Sigmoid colon (tissue), 7 donors: ENCODE measurements at places on chromosomes 2 and 18. TPM values are rescaled to one million over a fixed set of nuclear protein-coding genes. Genes with fewer than 3 reads are reported as not detected.
A peak's percentile ranks its signal among the peaks of the same experiment; 100 is the strongest.

Gene C2orf66
- total RNA-seq, result not detected

Gene KCTD1
- total RNA-seq, result 22.4 TPM

Gene MYL1
- not detected for total RNA-seq

Gene PARD3B
- 53.9 TPM for total RNA-seq

Gene ATAD2B
- total RNA-seq, result 19.7 TPM

Gene SLC35G4
- total RNA-seq, result not detected

Gene LIMS4
- total RNA-seq, result 5.5 TPM

Gene GTF3C2
- total RNA-seq, result 46.5 TPM

DNA sequence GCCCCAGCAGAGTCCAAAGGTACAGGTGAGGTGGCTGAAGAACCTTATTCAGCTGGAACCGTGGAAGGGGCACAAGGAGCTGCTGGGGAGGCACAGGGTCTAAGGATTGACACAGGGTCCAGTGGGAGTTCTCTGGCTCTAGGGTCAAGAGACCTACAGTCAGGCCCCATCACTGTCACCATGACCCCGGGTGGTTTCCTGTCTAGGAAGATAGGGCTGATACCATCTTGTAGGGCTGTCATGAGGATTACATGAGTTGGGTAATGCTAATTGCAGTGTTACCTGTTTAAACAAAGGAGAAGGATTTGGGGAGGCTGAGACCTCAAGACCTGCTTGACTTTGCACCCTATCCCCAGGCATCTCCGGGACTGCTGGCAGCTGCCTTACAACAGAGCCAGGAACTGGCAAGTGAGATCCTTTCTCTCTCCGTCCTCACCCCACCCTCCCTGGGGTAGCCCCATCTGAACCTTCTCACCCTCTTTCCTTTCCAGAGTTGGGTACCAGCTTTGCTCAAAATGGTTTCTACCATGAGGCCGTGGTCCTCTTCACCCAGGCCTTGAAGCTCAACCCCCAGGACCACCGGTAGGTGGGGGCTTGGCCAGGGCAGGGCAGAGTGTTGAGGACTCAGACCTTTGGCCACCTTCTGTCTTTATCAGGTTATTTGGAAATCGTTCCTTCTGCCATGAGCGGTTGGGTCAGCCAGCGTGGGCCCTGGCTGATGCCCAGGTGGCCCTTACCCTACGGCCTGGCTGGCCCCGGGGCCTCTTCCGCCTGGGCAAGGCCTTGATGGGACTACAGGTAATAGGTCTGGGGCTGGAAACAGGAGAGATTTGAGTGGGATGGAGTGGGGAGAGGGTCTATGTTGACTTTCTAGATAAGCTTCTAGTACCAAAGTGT, 7.5 kb downstream of the LBX2 start:
- no peak for DNase-seq

DNA sequence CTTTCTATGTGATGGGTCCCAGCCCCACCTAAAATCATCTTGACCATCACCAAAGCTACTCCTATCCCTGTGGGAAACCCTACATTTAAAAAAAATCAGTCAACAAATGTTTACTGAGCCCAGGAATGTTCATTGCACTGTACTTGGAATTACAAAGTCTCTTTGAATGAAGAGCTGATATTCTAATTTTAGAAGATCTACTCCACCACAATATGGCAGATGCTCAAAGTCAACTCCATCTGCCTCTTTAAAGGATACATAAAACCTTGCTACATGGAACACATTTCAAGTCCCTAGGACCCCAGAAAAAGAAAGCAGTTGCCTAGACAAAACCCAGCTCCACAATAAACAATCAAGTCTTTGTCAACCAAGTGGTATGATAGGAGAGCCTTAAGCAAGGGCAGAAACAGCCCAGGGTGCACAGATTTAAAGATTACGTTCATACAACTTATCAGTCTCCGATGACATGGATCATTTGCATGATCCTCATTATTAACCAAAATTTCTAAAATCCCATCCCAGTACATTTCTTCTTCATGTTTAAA, 234.3 kb upstream of the ACVR2A start:
- DNase-seq, result no peak

DNA sequence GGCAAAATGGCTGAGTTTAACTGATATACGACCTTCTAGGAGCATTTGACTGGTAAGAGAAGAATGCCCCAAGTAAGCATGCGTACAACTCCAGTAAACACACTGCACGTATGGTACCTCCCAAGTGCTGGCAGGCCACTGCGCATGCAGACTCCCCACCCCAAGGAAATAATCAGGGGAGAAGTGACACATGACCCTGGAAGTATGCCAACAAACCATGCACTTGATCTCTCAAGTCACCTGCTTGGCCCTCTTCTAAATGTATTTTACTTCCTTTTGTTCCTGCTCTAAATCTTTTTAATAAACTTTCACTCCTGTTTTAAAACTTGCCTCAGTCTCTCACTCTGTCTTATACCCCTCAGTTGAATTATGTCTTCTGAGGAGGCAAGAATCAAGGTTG, 129.8 kb upstream of the COL5A2 start:
- DNase-seq, result no peak

DNA sequence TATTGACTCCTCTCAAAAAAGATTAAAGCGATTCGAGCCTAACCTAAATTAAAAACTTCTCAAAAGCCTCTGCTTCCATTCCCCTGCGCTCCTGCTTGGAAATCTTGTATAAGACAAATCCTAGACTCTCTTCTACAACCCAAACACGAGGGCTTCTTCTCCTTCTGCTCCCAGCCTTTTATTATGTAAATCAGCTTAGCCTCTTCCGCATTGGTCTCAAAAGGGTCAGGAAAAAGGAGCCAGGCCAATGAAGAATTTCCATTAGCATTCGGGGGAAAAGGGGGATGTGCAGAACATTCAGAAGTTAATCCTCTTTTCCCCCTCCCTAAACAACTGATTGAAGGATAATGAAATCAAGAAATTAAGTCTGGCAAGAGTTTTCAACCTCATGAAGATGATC, 107.9 kb downstream of the FAM124B start:
- DNase-seq, result no peak

DNA sequence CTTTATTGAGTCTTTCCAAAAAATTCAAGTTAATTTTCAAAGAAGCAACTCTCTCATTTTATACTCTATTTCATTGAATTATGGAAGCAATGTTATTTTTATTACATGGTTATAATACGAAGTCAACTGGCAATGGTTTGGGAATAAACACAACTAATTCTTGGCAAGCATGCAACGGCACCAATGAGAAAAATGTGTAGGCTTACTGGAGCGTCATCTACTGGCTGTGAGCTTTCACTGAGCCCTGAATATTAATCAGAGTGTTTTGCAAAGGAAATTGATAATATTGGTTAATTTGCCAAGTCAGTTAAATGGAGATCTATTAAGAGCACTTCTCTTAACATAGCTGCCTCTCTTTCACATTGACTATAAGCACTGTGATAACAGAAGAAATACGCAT, 163.9 kb downstream of the IKZF2 start:
- no peak for DNase-seq

DNA sequence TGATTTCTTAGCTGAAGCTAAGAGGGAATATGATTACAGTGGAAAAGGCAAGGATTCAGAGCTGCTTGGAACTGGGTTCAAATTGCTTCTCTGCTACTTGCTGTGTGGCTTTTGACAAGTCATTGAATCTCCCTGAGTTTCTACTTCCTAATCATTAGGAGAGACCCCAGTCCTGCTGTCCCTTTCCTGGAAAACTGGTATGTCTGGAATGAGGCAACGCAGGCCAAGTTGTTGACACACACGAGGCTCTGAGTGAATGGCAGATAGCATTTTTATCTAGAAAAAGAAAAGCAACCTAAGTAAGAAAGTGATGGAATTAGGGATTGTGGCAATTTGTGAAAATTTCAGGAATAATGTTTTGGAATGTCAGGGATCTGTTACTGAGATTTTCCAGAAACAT, 123.6 kb downstream of the LPIN1 start:
- no peak for DNase-seq

GRCh38 chr2:38622210-38622609, 19.5 kb upstream of the HNRNPLL start:
- DNase-seq, result no peak

DNA sequence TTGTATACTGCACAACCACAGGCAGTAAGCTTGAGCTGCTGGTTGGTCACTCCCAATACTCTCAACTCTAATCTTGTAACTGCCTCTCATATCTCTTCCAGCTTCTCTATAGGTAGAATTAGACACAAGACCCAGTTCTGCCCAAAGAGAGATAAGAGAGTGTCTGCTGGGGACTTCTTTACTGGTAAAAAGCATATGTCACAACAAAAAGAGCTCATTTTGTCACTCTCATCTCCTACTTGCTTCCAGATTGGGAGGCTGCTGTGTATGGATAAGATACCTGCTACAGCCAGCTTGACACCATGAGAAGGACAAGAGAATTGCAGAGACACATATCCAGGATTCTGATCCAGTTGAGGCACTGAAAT, 165.2 kb downstream of the PTH2R start:
- DNase-seq, result no peak

- DNase-seq, result peak; percentile 84
Observed at GRCh38 chr2:54634564-54635511, 88.6 kb upstream of the EML6 start.

- no peak for DNase-seq
Observed at GRCh38 chr2:20042531-20042930, 8.9 kb downstream of the LAPTM4A start.

DNA sequence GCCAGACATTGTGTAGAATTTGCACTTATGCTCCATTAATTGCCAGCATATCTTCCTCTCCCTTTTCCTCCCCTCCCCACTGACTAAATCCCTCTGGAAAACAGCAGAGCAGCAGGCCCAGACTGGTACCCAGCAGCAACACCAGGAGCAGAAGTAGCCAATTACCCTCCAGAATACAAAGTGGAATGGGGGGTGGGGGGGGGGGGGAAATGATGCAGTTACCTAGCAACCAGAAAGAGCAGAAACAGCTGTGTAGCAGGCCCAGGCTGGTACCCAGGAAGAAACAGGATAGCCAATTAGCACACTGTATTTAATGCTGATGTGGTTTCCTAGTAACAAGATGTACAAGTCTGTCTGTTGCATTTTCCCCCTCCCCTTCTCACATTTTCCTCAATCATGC, 52.3 kb downstream of the KLF7 start:
- DNase-seq, result no peak

DNA sequence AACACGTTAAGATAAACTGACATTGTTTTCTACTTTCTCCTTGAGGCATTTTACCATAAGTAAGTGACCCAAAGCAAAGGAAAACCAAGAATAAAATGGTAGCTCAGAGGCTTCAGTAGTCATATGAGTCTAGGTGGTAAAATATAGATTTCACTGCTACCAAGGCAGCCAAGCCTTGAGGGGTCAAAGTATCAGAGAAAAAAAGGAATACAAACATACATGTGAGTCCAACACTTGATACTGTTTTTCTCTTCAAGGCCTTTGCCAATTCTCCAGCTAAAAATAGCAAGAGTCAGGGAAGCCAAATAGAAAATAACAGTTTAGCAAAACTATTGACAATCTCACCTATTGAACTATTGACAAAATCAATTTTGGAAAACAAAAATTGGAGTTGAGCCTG, 925.9 kb downstream of the BCL11A start:
- DNase-seq, result no peak

- DNase-seq, result peak; percentile 46
Observed at GRCh38 chr2:8549273-8549922, 132.5 kb upstream of the ID2 start.

- DNase-seq, result no peak
Observed at GRCh38 chr2:160482673-160483072, 10.9 kb downstream of the RBMS1 start.

GRCh38 chr2:122390406-122390805, 635.0 kb downstream of the TSN start:
- no peak for DNase-seq
